ENCODE measurements at places on chromosomes 4 and X.

GRCh38 chr4:161364681-161365080 is 799.1 kb downstream of the FSTL5 start:
- DNase-seq: no peak

- DNase-seq: no peak
Observed at GRCh38 chrX:110276778-110277177, 41.1 kb downstream of the AMMECR1 start.

DNA sequence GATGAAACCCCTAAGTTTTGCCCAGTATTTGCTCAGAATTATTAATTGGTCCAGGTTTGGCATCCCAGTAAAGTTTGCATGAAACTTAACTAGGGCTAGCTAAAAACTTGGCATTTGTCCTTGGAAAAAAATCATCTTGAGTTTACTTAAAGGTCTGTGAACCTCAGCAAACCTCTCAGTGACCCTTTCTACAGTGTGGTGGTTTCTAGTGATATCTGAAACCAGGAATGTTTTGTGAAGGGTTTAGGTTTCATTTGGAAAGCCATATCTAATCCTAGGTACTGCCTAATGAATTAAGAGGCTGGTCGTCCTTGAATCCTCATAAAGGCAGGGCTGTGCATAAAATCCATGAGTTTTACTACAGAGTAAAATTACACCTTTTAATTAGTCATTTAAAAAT is 218.5 kb upstream of the ANKRD50 start:
- DNase-seq: no peak

GRCh38 chr4:2300431-2301224 is 38.7 kb upstream of the MXD4 start:
- DNase-seq: no peak

DNA sequence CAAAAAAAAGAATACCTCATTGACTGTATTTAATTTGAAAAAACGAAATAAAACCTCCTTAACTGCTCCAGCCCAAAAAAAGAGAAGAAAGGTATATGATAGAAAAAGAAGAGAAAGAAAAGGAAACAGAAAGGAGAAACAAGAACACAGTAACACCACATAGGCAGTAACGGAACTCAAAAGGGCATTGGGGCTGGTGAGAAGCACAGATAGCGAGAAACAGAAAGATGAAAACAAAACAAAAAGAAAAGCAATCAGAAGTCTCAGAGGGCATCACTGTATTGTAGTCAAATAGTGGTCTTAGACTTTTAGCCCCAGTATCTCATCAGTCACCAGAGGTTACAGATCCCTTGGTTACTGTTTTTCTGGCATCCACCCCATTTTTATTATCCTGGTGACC is 88.6 kb downstream of the NFKB1 start:
- no peak for DNase-seq

DNA sequence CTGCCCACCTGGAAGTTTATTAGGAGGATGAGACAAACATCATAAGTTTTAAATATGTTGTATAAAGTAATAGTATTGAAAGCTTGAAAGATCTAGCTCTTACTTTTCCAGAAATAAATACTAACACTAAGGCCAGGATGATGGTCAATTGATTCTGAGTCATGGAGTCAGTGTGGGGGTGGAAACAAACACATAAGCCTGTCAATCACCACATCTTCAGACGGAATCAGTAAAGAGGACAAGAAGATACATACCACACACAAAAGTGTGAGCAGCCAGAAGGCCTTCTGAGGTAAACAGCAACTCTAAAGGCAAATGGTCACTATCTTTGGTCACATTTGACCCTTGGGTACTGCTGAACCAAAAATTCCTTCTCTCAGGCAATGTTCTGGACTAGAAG is 365.0 kb upstream of the RASGEF1B start:
- DNase-seq: no peak

- peak; percentile 6 for DNase-seq
Observed at GRCh38 chr4:76087007-76087769, 12.7 kb downstream of the ART3 start.

DNA sequence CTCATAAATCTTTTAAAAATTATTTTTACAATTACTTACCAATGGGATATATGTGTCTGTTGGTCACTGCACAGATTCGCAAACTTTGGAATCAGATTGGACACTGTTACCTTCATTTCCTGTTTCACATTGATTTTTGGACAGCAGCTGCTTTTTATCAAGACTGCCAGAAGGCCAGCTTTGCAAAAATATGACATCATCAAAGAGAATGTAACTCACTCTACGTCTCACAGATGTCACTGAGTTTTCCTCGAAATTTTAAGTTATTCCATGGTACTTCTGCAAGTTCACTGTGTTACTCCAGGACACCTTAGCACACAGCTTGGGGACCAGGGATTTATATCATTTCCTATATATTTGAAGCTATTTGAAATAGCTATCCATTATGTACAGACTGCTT is 31.8 kb upstream of the MAGEB2 start:
- no peak for DNase-seq

DNA sequence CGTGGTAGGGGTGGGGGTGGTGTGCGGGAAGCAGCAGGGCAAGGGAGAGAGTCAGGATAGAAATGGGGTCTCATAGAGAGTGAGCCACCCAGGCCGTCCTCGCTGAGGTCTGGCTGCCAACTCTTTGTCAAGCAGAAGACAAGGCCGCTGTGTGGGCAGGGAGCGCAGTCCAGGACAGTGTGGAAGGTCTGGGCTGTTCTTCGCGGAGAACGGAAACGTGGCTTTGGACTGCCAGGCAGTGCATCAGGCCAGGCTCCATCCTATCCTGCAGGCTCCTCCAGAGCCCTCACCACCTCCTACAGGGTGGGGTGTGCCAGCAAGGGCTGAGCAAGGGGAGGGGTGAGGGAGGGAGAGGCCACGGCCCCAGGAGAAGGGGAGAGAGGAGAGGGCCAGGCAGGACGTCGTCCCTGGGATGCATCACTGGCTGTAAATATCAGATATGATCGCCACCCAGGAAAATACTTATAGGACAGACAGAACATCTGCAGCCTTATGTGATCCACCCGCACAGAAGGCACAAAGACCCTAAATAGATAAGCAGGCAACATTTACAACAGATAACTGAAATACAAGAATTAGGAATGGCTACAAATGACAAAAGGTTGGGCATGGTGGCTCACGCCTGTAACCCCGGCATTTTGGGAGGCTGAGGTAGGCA is 85.3 kb downstream of the ABLIM2 start:
- no peak for DNase-seq

DNA sequence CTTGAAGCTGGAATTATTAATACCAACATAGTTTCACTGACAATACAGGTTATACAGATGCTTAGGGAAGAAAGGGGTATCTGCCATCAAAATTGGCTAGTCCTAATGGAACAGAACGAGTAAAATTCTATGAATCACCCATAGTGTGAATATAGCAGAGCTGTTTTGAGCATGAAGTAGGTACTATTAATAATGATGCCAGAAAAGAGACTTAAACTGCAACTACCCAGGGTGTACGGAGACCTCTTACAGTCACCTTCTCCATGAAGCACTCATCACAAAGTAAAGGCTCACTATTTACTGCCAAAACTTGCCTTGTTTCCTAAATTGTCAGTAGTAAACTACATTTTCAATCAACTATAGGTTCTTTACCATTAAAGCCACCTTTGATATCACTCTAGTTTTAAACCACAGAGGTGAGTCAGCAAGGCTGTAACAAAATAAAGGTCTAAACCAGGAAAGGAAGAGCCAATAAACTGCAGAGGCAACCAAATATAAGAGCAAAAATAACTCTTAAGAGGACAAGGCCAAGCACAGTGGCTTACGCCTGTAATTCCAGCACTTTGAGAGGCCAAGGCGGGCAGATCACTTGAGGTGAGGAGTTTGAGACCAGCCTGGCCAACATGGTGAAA is 114.4 kb downstream of the FRYL start:
- no peak for DNase-seq

- no peak for DNase-seq
Observed at GRCh38 chrX:11787564-11787963, 29.5 kb downstream of the MSL3 start.

- DNase-seq: no peak
Observed at GRCh38 chrX:129235903-129236302, 287.4 kb downstream of the SMARCA1 start.

DNA sequence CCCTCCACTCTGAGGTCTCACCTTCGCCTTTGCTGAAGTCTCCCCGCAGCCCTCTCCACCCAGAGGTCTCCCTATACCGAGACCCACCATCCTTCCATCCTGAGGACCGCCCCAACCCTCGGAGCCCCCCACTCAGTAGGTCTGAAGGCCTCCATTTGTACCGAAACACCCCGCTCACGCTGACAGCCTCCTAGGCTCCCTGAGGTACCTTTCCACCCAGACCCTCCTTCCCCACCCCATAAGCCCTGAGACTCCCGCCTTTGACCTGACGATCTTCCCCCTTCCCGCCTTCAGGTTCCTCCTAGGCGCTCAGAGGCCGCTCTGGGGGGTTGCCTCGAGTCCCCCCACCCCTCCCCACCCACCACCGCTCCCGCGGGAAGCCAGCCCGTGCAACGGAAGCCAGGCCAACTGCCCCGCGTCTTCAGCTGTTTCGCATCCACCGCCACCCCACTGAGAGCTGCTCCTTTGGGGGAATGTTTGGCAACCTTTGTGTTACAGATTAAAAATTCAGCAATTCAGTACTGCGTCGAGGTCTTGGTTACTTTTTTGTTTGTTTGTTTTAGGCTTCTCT is 5.0 kb downstream of the SOD3 start:
- DNase-seq: no peak

DNA sequence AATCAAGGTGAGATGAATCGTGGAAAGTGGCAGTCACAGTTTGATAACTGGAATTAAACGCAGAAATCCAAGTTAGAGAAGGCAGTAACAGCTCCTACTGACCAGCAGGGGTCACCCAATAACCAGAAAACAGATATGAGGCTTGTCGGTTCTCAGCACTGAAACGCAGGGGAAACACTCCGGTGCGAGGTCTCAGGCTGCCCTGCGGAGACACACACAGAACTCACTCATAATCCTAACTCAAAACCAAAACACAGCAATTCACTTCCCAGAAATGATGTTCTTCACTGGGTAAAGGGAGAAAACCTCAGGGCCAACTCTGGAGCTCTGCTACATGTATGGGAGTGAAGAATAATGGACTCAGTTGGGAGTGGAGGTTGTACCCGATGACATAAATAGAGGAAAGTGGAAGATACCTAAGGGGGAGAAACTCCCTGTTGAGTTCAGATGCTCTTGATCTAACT is 384.4 kb downstream of the RAPGEF2 start:
- peak; percentile 11 for DNase-seq

DNA sequence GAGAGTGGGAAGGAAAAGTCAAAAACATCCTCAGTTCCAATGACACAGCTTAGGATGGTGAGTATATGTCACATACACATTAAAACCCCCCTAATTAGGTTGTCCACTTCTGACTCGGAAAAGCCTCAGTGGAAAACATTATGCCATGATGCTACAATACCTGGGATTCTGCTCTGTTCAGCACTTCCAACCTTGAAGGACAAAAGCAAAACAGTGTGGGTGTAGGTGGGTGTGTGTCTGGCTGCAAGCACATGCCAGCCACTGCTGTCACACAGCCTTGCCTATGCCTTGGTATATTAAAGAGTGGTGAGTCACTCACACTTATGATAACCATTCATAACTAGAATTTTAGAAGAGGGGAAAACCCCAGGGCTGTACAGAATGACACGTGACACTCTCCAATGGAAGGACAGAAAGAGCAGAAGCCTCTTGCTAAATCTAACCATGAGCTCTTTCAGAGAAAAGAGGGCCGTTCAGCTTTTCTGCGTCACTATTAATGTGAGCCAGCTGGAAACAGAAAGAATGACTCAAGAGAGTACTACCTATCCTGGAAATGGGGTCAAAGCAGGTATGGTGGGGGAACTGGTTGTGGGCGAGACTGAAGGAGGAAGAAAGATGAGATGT is 159.6 kb downstream of the TET2 start:
- no peak for DNase-seq
